ENCODE measurements at places on chromosomes 13 and 19.

GRCh38 chr13:34942732-34943435 is 814 bp downstream of the NBEA start:
- peak; percentile 35 for DNase-seq

GRCh38 chr13:42014119-42014518 is 34.3 kb upstream of the DGKH start:
- no peak for DNase-seq

DNA sequence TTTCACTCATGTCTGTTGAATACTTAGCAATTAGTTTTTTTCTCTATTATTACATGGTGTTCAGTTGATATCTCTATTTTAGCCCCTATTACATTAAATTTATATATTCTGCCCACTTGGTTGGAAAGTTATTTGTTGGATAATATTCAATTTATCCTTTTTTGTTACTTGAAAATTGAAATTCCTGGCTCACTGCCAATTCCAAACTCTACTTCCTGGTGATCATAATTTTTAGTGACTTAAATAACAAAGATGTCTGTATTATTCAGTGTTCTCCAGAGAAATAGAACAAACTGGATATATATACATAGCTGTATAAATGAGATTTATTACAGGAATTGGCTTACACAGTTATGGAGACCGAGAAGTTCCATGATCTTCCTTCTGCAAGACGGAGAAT is 93.6 kb downstream of the GPC5 start:
- DNase-seq = no peak

DNA sequence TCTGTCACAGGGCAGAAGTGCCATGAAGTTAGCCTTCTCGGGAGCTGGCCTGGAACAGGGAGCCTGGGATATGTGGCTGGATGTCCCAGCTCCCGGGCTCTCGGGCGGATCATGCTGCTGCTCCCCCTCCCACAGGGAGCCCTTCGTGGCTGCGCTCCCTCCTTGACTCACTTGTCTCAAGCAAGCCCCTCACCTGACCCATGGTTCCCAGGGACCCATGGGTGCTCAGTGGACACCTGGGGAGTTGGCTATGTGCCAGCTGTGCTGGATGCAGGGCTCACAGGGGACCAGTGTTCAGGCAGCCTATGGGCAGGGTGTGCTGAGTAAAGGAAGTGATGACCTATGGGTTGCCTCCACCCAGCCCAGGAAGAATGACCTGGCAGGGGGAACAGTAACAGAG is 213.1 kb upstream of the SGCG start:
- no peak for DNase-seq

GRCh38 chr13:94710881-94711560 is 1.3 kb downstream of the SOX21 start:
- DNase-seq = peak; percentile 76

DNA sequence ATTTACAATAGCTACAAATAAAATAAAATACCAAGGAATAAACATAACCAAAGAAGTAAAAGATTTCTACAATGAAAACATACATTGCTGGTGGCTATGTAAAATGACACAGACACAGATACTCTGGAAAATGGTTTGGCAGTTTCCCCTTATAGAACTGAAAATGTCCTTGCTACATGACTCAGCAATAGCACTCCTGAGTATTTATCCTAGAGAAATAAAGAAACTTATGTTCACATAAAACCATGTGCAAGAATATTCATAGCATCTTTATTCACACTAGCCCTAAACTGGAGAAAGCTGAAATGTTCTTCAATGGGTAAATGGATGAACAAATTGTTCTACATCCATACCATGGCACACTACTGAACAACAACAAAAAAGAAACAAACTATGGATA is 100.2 kb upstream of the RFC3 start:
- no peak for DNase-seq

DNA sequence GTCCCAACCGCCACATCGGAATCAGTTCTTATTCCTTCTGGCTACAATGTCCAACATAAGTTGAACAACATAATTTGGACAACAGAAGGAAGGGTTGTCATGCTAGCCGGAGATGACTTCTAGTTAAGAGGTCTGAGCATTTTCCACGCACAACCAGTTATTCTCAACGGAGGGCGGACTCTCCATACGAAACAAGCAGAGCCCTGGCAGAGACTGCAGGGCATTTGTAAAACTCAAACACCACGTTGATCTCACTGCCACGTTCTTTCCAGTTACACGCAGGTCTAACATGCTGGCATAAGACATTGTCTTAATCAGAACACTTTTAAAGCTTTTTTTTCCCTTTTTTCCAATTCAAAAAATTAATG is 38.3 kb upstream of the DCUN1D2 start:
- DNase-seq = no peak

- peak; percentile 12 for DNase-seq
Observed at GRCh38 chr19:7421941-7422744, 66.7 kb downstream of the PEX11G start.

GRCh38 chr19:45451131-45451849 is 16.5 kb upstream of the FOSB start:
- peak; percentile 67 for DNase-seq
